ENCODE measurements at places on chromosomes 5 and 9.

GRCh38 chr9:36746415-36746814 lies 173.7 kb downstream of the MELK start:
- no peak for DNase-seq

- no peak for DNase-seq
These were observed 18.4 kb upstream of the IL17B start for GRCh38 chr5:149397530-149397929.

GRCh38 chr9:84276741-84277140 lies 63.8 kb downstream of the SLC28A3 start:
- no peak for DNase-seq

GRCh38 chr5:159420940-159421339 lies 90.7 kb upstream of the IL12B start:
- no peak for DNase-seq

DNA sequence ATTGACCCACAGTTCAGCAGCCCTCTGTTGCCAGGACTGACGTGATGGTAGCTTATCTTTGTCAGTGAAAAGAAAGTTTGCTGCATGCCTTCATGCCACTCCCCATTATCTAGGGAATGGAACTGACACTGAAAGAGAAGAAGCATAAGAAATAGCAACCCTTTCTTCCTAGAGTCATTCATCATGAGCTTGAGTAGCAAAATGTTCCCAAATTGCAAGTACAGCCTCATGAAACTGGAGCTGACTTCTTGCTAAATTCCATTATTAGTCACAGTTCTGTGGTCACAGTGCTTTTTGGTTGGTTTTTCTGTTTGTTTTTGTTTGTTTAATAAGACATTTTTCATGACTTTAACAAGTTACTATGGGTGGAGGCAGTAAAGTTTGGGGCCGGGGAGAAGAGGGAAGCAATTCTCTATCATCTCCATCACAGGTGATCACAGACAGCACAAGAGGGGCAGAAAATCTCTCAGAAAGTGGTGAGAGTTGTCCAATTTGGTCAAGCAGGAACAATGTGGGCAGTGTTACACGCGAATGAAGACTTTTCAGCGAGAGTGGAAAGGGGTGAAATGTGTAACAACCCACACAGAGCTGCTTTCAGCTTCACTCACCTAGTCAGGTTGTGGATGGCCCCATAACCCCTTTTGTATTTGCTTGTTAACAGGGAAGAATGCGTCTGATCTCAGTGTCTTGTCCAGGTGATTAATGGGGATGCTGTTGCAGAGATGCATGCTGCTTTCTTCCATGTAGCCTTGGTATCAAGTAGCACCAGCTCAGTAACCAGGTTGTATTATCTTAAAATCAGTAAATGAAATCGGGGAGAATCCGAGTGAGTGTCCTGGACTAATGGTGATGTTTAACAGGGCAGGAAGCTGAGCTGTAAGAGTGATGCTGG lies 440.4 kb downstream of the DMRT2 start:
- DNase-seq = no peak

DNA sequence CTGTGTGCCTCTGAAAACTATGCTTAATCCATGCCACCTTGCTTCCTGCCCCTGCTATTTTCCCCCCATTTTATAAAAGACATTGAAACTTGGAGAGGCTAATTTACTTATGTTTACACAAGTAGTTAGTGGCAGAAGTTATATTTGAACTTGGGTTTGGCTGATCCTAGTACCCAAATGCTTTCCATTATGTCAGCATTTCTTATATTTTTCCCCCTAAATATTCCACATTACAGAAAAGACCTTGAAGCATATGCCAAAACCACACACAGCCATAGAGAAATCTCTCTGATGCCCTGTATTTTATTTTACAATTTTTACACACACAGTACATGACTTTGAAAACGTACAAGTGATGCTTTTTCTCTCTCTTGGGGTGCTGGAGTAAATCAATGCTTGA lies 11.2 kb downstream of the C1QTNF2 start:
- no peak for DNase-seq

GRCh38 chr9:134723037-134723436 lies 81.4 kb downstream of the COL5A1 start:
- DNase-seq = no peak

DNA sequence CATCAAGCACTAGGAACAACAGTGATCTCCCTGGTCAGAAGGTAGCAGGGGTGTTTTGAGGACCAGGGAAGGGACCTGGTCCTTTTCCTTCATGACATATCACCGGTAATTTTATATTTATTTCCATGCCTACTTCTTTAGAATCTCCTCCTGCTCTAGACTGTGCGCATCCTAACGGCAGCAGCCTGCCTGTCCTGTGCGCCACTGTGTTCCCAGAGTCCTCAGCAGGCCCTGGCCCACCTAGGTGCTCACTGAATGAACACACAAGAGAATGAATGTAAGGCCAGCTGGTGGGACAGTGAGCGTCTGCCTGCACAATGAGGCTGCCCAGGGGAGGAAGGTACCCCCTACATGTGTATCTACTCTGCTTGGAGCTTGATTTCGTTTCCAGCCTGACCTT lies 51.5 kb downstream of the C5orf15 start:
- no peak for DNase-seq

DNA sequence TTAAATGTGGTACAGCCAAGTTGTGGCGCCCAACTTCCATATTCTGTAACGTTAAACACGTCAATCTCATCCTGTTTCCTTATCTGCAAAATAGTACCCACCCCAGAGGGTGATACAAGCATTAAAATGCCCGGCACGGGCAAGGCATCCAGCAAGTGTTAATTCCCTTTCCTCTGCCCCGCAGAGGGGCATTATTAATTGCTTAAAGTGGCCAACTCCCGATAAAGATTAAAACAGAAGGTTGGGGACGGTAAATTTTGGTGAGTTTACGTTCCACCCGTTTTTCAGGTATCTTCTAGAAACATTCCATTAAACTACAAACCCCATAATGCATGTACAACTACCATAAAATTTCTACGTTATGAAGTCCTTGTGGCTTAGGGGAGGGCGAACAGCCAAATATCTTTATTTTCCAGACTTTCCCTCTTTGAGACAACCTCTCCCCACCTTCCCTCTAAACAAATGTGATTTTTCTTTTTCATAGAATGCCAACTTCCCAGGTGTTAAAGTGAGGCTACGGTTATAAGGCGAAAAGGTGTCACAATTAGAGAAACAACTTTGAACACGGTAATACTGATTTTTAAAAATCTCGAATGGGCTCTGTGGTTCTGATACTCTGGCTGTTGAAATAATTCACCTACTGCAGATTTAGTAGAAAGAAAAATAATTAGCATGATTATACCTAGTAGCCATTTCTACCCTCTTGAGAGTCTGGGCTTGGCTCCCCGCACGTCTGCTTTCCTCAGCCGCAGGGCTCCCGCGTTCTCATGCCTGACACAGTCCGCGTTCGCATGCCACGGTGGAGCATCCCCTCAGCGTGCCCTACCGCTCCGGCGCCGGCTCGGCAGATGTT lies 1.2 kb upstream of the GPBP1 start:
- no peak for DNase-seq

- no peak for DNase-seq
These were observed 21.7 kb downstream of the ANKRD55 start for GRCh38 chr5:56211298-56211865.

GRCh38 chr5:174325431-174325830 lies 279.9 kb downstream of the NSG2 start:
- no peak for DNase-seq

DNA sequence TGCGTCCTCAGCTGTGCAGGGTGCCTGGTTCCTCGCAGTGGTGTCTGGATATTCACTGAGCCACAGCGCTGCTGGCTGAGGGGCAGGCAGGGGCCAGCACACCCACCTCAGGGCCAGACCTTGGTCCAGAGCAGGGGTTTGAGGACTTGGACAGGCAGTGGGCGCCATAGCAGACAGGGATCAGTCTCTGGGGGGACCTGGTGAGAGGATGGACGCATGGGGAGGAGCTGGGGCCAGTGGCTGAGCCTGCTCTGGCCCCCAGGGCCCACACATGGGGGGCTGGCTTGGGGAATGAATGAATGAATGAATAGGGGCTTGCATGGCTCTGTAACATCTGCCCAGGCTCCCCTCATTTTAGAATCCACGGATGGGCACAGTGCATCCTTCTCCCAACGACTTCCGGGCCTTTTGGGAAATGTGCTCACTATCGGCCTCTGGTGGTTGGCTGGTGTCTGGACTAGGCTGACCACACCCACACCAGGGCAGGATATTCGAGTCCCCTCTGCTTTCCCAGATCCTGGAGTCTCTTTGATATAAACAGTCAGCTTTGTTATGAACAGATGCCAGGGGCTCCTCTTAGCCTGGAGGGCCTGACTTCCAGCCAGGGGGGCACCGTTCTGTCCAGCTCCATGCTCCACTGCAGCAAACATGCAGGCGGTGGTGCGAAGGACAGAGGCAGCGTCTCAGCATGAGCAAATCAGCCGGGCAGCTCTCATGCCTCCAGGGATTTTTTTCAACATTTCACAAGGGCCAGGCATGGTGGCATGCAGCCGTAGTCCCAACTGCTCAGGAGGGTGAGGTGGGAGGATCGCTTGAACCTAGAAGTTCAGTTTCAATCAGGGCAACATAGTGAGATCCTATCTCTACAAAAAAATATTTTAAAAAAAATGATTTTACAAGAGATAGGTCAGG lies 62.6 kb downstream of the NEK6 start:
- DNase-seq = peak; percentile 9

GRCh38 chr5:78594021-78594420 lies 54.6 kb downstream of the LHFPL2 start:
- no peak for DNase-seq

All from stimulated activated CD8-positive, alpha-beta memory T cell treated with anti-CD3 and anti-CD28 coated beads, Interleukin-15, amount 100 ng/mL, for 24 hours (primary cell).